ENCODE measurements at places on chromosomes 5 and 9.

- H3K27ac ChIP-seq = no peak overlapping the region
- no peaks in the 10 kb centered on the region for H3K4me1 ChIP-seq
- no peaks in the 10 kb centered on the region for H3K27me3 ChIP-seq
- DNase-seq = no peak
- H3K4me3 ChIP-seq = no peak overlapping the region
- no peaks in the 10 kb centered on the region for H3K36me3 ChIP-seq
Observed at GRCh38 chr9:105438141-105438806, 9.6 kb upstream of the FSD1L start.

- H3K27me3 ChIP-seq = no peaks in the 10 kb centered on the region
- no peak overlapping the region for H3K4me3 ChIP-seq
- H3K27ac ChIP-seq = no peak overlapping the region
- H3K4me1 ChIP-seq = no peaks in the 10 kb centered on the region
Observed at GRCh38 chr5:175308701-175309100, 135.3 kb downstream of the DRD1 start.

- peak; percentile 15 for DNase-seq
- H3K4me3 ChIP-seq = no peak overlapping the region
- H3K27ac ChIP-seq = peak overlapping the region; percentile 100
- peaks cover 17% of the 10 kb centered on the region for H3K4me1 ChIP-seq
Observed at GRCh38 chr9:96420468-96421219, 2.5 kb upstream of the ZNF367 start.

GRCh38 chr5:147481874-147482705, 27.8 kb downstream of the DPYSL3 start:
- peaks cover 10% of the 10 kb centered on the region for H3K4me1 ChIP-seq
- no peaks in the 10 kb centered on the region for H3K27me3 ChIP-seq
- no peak overlapping the region for H3K4me3 ChIP-seq
- no peak for DNase-seq
- no peaks in the 10 kb centered on the region for H3K36me3 ChIP-seq

GRCh38 chr5:134938030-134938429, 29.7 kb upstream of the CATSPER3 start:
- no peaks in the 10 kb centered on the region for H3K36me3 ChIP-seq
- H3K4me3 ChIP-seq = no peak overlapping the region
- peaks cover 10% of the 10 kb centered on the region for H3K4me1 ChIP-seq

Measured in MM.1S (cell line).